ENCODE measurements at places on chromosomes 5 and 9.

DNA sequence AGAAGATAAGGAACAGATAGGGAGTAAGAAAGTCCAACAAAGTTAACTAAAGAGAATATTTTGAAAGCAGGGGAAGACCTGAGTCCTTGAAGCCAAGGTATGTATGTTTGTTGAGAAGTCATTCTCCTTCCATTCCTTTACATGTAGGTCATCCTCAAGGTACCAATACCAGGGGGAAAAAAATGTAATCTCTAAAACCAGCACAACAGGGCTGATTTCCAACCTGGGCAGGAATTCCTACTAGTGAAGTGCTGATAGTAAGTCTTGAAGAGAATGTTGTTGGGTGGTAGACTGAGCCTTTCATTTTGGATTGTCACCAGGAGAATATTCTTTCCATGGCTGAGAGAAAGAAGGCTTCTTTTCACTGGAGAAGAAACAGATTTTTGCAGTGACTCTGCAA, 117.1 kb upstream of the ZNF462 start:
- no peak for DNase-seq

- no peak for DNase-seq
Measured at GRCh38 chr9:106887066-106887465, 24.1 kb downstream of the ZNF462 start.

GRCh38 chr5:169426784-169427183, 125.8 kb upstream of the SLIT3 start:
- no peak for DNase-seq

DNA sequence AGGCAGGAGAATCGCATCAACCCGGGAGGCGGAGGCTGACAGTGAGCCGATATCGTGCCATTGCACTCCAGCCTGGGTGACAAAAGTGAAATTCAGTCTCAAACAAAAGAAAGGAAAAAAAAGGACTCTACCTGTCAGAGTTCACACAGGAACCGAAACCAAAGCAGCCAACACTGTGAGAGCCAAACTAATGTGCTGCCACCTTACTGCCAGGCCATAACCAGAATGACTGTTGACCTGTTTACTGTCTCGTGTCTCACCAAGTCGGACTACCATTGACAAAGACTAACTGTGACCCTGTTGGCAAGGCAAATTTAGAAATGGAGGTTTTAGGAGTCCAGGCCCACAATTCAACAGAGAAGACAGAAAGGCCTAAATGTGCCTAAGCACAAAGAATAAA, 112.4 kb downstream of the ANXA2R start:
- DNase-seq: no peak

GRCh38 chr5:98783051-98783649, 9.7 kb downstream of the RGMB start:
- no peak for DNase-seq

- DNase-seq: no peak
Measured at GRCh38 chr9:108864446-108864845, 2.4 kb downstream of the ACTL7A start.

DNA sequence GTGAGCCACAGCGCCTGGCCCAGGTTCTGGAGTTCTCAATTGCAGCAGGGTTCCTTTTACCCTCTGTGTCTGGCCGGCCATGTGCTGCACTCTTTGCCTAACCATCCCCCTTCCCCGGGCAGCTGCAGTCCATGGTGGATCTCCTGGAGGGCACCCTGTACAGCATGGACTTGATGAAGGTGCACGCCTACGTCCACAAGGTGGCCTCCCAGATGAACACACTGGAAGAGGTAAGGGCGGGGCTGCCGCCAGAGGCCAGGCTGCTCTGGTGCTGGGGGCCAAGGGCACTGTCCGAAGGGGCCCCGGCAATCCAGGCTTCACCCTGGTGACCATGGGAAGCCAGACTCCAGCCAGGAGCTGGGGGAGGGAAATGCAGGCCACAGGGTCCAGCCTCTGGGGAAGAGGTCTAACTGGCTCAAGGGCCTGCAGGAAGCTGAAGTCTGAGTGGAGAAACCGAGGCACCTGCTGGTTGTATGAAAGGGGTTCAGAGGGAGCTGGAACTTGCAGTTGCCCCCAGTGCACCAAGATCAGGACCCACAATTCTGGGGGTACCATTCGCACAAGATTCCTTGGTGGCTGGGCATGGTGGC, 18.1 kb downstream of the OLFML2A start:
- no peak for DNase-seq

GRCh38 chr5:3201941-3202340, 393.7 kb upstream of the IRX1 start:
- DNase-seq: no peak

- DNase-seq: no peak
Measured at GRCh38 chr5:140737486-140737885, 37.2 kb downstream of the ZMAT2 start.

- DNase-seq: no peak
Measured at GRCh38 chr9:130994135-130995085, 14.6 kb upstream of the LAMC3 start.

- DNase-seq: no peak
Measured at GRCh38 chr5:142881784-142882126, 111.6 kb downstream of the ARHGAP26 start.

DNA sequence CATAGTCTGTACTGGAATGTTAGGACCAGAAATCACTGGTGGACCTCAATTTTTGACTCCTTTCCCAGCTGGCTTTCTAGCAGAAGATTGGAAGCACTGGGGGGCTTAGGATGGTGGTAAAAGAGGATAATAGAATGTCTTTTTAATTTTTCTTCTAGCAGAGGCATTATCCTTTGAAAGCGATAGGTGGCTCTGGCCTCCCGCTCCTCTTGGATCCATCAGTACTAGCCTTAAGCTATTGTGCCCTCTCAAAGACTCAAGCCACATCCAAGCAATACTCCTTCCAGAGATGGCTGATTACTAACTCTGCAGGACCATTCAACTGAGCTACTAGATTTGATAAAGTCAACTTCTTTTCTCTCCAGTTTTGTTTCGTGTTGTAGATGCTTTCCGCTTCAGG, 610.6 kb downstream of the CDH12 start:
- no peak for DNase-seq

GRCh38 chr9:110752766-110753165, 84.2 kb downstream of the MUSK start:
- DNase-seq: no peak

DNA sequence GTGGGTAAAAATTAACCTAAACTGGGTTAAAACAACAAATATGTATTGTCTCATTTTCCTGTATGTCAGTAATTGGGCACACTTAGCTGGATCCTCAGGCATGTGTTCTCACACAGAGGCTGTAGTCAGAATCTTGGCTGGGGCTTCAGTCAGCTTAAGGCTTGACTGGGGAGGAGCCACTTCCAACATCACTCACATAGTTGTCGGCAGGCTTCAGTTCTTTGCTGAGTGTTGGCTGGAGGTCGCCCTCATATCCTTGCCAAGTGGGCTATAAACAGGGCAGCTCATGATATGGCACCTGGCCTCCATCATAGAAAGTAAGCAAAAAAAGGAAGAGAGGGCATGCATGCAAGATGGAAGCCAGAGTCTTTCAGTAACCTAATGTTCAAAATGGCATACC, 173.0 kb downstream of the GIN1 start:
- DNase-seq: no peak

- DNase-seq: no peak
Measured at GRCh38 chr5:15510831-15511230, 10.9 kb downstream of the FBXL7 start.

DNA sequence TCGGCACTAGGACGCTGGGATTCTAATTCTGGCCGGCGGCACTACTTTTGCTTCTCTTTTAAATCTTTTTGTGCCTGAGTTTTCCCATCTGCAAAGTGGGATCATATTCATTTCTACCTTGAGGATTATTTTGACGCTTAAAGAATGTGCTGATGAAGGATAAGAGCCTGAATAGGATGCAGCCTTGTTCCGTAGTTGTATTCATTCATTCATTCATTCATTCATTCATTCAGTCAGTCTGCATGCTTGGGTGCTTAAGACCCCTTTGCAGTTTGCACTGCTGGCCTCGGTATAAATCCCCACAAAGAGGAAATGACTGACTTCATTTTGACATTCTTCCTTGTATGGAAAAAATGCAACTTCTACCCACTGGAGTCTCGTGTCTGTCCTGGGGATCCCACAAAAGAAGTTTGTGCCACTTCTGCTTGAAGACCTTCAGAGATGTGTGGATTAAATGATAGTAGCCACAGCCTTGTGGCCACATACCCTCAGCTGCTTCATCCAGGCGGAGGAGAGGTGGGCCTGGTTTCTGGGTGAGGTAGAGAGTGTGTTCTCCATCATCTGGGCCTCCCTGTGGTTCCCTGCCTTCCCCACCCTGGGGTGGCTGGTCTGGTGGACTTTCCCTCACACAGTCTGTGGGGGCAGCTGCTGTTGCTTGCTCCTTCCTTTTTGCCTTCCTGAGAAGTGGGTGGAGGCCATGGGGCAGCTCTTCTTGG, 62.6 kb downstream of the PPARGC1B start:
- no peak for DNase-seq

GRCh38 chr9:137303151-137303892, 1.3 kb upstream of the NRARP start:
- DNase-seq: no peak

- no peak for DNase-seq
Measured at GRCh38 chr9:126861707-126862103, 1.3 kb downstream of the ZBTB34 start.

- no peak for DNase-seq
Measured at GRCh38 chr5:154408811-154409210, 37.0 kb upstream of the SAP30L start.

DNA sequence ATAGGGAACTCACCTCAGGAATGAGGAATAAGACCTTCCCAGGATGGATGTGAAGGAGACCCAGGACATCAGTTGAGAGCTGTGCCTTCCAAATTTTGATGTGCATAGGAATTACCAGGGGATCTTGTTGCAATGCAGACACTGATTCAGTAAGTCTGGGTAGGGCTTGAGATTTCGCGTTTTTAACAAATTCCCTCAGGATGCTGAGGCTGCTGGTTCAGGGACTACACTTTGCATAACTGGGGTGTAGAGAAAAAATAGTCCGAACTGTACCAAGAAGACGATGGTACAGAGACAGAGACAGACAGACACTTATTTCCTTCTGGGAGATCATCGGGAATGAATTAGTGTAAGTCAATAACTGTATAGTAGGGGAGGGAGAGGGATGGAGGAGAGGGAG, 82.3 kb upstream of the FREM1 start:
- DNase-seq: no peak

- DNase-seq: no peak
Measured at GRCh38 chr9:77725820-77726219, 77.7 kb upstream of the GNA14 start.

- no peak for DNase-seq
Measured at GRCh38 chr5:179245031-179245430, 100.2 kb downstream of the ADAMTS2 start.

All from effector CD8-positive, alpha-beta T cell (primary cell).